ENCODE measurements at places on chromosomes 5 and 9. TPM values are rescaled to one million over a fixed set of nuclear protein-coding genes. Genes with fewer than 3 reads are reported as not detected.

- no peak for DNase-seq
- no peaks in the 10 kb centered on the region for H3K36me3 ChIP-seq
- H3K4me1 ChIP-seq = no peaks in the 10 kb centered on the region
- no peaks in the 10 kb centered on the region for H3K27me3 ChIP-seq
- H3K27ac ChIP-seq = no peak overlapping the region
Measured at GRCh38 chr5:165497707-165498106, 1992.3 kb downstream of the MAT2B start.

DNA sequence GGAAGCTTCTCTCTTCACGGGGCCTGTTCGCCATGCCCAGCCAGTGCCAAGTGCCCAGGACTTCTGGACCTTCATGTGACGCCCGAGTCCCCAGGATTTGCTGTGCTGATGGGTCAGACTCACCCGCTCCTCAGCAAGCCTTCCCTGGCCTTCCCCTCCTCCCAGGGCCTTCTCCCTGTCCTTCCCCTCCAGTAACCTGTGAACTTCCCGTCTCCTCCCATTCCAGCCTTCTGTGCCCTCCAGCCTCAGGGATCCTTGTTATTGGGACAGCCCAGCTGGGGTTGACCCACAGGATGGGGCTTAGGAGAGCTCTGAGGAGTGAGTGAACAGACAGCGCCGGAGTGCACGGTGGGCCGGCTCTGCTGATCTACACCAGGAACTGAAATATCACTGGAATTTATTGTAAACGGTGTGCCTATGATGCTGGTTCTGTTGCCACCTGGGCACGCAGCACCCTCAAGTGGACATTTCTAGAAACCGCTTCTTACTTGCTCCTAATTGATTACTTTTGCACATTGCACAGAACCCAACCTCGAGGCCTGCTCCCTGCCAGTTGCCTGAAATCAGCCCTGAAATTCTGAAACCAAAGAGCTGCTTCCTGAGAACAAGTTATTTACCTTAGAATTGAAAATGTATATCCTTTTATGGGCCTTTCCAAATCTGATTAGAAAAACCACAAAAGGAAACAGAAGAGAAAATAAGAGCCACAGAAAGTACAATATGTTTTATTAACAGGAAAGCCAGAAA is 1.5 kb downstream of the SPAAR start:
- H3K4me3 ChIP-seq = peak overlapping the region; percentile 38
- peaks cover 4% of the 10 kb centered on the region for H3K36me3 ChIP-seq
- no peak for DNase-seq
- peaks cover 5% of the 10 kb centered on the region for H3K4me1 ChIP-seq
- peak overlapping the region; percentile 96 for H3K27ac ChIP-seq

- DNase-seq = no peak
- no peak overlapping the region for H3K27ac ChIP-seq
- no peaks in the 10 kb centered on the region for H3K36me3 ChIP-seq
- no peak overlapping the region for H3K4me3 ChIP-seq
- no peaks in the 10 kb centered on the region for H3K4me1 ChIP-seq
- H3K27me3 ChIP-seq = no peaks in the 10 kb centered on the region
Measured at GRCh38 chr5:33675958-33676464, 215.8 kb downstream of the ADAMTS12 start.

- H3K4me1 ChIP-seq = no peaks in the 10 kb centered on the region
- no peak overlapping the region for H3K27ac ChIP-seq
- H3K27me3 ChIP-seq = no peaks in the 10 kb centered on the region
- no peak for DNase-seq
Measured at GRCh38 chr5:35754481-35754880, 102.2 kb upstream of the IL7R start.

DNA sequence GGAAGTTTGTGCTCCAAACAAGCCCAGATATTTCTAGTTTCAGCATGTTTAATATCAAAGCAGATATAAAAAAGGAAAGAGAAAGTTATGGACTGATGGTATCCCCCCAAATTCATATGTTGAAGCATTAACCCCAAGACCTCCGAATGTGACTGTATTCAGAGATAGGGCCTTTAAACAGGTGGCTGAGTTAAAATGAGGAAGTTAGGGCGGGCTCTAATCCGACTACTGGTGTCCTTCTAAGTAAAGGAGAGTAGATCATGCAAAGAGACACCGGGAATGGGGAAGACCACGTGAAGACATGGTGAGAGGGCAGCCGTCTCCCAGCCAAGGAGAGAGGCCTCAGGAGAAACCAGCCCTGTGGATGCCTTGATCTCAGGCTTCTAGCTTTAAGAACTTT is 324.1 kb upstream of the KIF2A start:
- H3K36me3 ChIP-seq = no peaks in the 10 kb centered on the region
- no peaks in the 10 kb centered on the region for H3K4me1 ChIP-seq
- no peak overlapping the region for H3K27ac ChIP-seq
- H3K4me3 ChIP-seq = no peak overlapping the region
- no peak for DNase-seq

GRCh38 chr5:74152625-74153254 is 487.8 kb downstream of the ENC1 start:
- H3K4me1 ChIP-seq = no peaks in the 10 kb centered on the region
- H3K36me3 ChIP-seq = no peaks in the 10 kb centered on the region
- no peaks in the 10 kb centered on the region for H3K27me3 ChIP-seq
- DNase-seq = no peak
- H3K27ac ChIP-seq = no peak overlapping the region
- H3K4me3 ChIP-seq = no peak overlapping the region

- H3K36me3 ChIP-seq = no peaks in the 10 kb centered on the region
- H3K4me1 ChIP-seq = peaks cover 2% of the 10 kb centered on the region
- DNase-seq = no peak
- H3K4me3 ChIP-seq = no peak overlapping the region
- no peak overlapping the region for H3K27ac ChIP-seq
Measured at GRCh38 chr5:43352131-43352530, 38.9 kb upstream of the HMGCS1 start.

DNA sequence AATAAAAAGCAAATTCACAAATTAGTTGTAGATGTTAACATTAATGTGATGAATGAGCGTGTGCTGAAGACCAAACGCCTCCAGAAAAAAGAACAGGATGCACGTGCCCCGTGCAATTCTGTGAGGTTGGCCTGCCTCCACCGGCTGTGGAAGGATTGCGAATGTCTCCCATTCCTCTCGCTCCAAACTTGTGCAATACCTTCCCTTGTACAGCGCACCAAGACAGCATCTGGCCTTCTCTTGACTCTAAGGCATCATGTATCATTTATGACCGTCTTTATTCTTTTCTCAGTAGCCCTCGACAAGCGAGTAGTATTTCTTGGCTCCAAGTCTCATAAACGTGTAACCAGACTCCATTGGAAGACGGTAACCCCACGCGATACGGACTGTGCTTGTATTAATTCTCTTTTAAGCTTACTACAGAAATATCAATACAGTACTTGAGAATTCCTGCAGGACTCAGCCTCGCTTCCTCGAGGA is 1.5 kb upstream of the TESK1 start:
- peaks cover 9% of the 10 kb centered on the region for H3K36me3 ChIP-seq
- peaks cover 5% of the 10 kb centered on the region for H3K4me1 ChIP-seq

DNA sequence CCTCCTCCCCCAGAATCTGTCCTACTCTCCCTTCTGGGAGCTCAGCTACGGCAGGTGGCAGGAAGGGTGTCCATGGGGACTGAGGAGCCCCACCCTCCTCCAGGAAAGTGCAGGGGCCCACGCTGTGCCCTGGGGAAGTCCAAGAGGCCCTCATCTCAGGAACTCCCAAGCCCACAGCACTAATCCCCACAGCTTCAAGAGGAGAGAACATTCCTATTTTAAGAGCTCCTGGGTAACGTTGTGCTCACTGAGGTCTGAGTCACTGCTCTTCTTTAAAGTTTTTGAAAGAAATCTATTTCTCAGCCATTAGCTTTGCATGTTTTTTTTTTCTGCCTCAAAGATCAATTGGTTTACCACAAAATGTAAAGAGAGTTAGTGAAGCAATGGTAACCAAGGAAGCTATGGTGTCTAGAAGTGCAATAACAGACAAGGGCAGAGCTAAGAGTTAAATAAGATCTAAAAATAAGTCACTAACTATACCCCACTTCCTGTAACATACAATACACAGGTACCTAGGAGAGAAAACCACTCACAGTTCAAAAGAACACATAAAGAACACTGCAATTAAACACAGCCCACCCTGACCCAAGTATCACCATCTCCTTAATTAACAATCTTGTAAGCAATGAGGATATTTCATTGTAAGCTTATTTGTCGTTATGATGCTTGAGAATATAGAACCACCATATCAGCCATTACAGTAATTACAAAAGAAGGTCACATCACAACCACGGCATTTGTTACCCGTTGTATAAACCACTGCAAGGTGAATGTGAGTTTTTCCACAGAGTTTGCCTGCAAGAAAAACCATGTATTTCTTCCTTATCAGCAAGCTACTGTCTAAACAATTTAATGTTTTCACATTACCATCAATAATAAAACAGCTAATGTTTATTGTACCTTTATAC is 382.3 kb upstream of the SLC30A5 start:
- no peaks in the 10 kb centered on the region for H3K36me3 ChIP-seq
- no peak overlapping the region for H3K4me3 ChIP-seq
- H3K4me1 ChIP-seq = no peaks in the 10 kb centered on the region
- no peak for DNase-seq
- H3K27me3 ChIP-seq = no peaks in the 10 kb centered on the region

- no peaks in the 10 kb centered on the region for H3K36me3 ChIP-seq
- H3K27me3 ChIP-seq = no peaks in the 10 kb centered on the region
- no peak for DNase-seq
- H3K4me3 ChIP-seq = no peak overlapping the region
- H3K4me1 ChIP-seq = peaks cover 8% of the 10 kb centered on the region
- no peak overlapping the region for H3K27ac ChIP-seq
Measured at GRCh38 chr9:97630591-97630990, 2.6 kb downstream of the TSTD2 start.

- DNase-seq = peak; percentile 68
- H3K36me3 ChIP-seq = no peaks in the 10 kb centered on the region
- H3K27me3 ChIP-seq = no peaks in the 10 kb centered on the region
- H3K4me1 ChIP-seq = peaks cover 6% of the 10 kb centered on the region
Measured at GRCh38 chr9:16704116-16705110, 166.1 kb downstream of the BNC2 start.

DNA sequence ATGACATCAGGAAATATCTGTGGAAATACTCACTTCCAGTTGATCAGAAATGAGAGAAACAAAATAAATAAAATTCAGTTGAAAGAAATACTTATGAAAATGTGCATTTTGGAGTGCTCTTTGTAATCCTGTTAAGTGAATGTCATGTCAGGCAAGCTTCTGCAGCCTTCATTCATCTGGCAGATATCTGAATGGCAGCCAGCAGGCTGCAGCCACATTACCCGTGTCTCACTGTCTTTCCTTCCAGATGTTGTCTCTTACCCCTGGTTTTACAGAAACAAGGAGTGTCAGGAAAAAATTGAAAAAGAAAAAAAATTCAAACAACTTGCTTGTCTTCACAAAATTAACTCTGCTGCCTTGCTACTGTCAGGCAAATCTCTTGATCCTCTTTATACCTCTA is 445.0 kb upstream of the RIOK2 start:
- no peak overlapping the region for H3K4me3 ChIP-seq
- no peak for DNase-seq
- H3K27ac ChIP-seq = no peak overlapping the region
- H3K4me1 ChIP-seq = no peaks in the 10 kb centered on the region

GRCh38 chr5:143354025-143354424 is 49.5 kb downstream of the NR3C1 start:
- no peaks in the 10 kb centered on the region for H3K36me3 ChIP-seq
- H3K27me3 ChIP-seq = no peaks in the 10 kb centered on the region
- no peak for DNase-seq
- no peak overlapping the region for H3K27ac ChIP-seq
- peaks cover 15% of the 10 kb centered on the region for H3K4me1 ChIP-seq
- peak overlapping the region; percentile 19 for H3K4me3 ChIP-seq

DNA sequence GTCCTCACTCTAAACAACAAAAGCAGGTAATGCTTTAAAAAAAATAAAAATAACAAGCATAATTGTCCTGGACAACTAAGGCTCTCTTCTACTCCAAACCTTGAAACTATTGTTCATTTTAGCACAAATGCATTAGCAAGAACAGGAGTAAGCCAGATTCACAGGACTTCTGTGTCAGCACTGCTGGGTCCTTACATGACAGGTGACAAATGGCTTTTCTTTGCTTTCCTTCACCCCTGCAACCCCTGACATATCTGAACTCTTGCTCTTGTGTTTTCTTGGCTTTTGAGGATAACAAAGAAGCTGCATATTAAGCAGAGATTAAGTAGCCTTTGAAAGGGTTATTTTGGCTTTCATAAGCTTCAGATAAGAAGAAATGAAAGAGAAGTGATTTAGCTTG is 71.1 kb downstream of the ZNF474 start:
- H3K27ac ChIP-seq = no peak overlapping the region
- peak; percentile 62 for DNase-seq
- no peaks in the 10 kb centered on the region for H3K4me1 ChIP-seq
- H3K27me3 ChIP-seq = no peaks in the 10 kb centered on the region
- H3K36me3 ChIP-seq = no peaks in the 10 kb centered on the region

Gene SAXO1
- 0.35 TPM for total RNA-seq

Gene TMEM215
- not detected for total RNA-seq

Gene ARL14EPL
- total RNA-seq = not detected

Gene MZB1
- total RNA-seq = 49.6 TPM

Gene DIRAS2
- total RNA-seq = 0.98 TPM

Gene OR1Q1
- not detected for total RNA-seq
